ENCODE measurements at places on chromosomes 1 and 21.

DNA sequence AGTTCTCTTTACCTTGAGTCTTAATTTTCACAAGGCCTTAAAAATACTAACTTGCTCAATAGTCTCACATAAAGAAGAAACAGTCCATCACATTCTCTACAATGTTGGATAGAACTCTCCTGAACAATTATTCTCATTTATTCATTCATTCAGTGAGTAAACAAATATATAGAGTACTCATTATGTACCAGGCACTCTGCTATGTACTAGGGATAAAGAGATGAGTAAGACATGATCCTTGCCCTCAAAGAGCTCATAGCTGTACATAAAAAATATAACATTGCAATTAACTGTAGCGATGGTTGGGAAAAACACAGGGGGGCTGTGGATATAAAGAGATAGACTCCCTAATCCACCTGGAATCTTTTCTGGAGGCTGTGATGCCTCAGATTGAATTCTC lies 586.9 kb upstream of the BEND5 start:
- no peak for DNase-seq

DNA sequence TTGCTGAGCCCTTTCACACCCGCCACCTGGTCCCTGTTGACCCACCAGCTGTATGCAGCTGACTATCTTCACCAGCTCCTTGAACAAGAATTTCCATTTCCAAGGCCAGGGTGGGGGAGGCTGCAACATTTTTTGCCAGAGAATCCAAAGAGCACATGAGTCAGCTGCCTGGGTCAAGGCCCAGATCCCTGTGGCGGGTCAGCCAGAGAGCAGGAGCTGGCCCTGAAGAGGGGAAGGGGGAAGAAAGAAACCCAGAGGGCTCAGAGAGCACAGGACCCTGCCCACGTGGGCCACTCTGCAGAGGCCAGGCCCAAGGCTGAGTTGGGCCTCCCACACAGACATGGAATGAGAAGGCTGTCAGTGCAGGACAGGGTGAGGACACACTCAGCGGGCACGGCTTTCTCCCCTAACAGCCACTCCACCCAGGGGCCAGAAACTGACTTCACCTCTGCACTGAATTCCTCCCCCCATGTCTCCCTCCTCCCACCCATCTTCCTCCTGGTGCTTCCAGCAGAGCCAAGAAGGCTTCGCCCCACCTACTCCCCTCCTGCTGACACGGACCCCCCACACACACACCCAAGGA lies 28.9 kb downstream of the S100A6 start:
- DNase-seq = no peak

- no peak for DNase-seq
These were observed 115.3 kb downstream of the HLCS start for GRCh38 chr21:36851121-36851520.

DNA sequence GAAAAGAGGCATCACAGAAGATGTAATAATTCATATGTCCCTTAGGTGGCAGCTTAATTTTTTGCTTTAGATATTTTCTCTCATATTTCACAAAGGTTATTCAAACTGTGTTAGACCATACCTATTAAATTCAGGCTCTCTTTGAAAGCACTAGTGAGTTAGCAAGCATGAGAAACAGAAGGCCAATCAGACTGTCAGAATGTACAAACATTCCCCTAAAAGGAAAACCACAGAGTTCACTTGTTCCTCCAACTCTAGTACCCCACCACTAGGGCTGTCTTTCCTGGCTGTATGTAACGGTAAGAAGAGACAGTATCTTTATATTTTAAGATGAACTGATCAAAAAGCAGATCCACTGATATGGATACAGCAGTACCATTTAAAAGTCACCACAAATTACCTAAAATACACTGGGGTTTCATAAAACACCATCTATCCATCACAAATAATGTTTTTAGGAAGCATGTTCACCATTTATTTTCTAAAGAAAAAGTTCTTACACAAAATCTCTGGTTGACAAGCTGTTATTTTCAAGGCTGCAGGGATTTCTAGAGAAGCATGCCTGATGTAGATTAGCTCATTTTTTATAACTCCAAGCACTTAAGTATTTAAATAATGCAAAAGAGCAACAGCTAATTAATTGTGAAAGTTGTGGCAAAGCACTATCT lies 1.8 kb downstream of the ARPC5 start:
- DNase-seq = peak; percentile 83

GRCh38 chr1:58746757-58747156 lies 37.1 kb downstream of the JUN start:
- DNase-seq = no peak

DNA sequence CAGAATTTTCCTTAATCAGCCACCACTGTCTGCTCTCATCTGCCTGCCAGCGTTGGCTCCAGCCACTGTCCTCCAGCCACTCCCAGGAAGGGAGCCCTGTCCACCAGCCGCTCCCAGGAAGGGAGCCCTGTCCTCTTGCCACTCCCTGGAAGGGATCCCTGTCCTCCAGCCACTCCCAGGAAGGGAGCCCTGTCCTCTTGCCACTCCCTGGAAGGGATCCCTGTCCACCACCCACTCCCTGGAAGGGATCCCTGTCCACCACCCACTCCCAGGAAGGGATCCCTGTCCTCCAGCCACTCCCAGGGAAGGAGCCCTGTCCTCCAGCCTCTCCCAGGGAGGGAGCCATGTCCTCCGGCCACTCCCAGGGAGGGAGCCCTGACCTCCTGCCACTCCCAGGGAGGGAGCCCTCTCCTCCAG lies 726.5 kb downstream of the PTPRU start:
- no peak for DNase-seq

DNA sequence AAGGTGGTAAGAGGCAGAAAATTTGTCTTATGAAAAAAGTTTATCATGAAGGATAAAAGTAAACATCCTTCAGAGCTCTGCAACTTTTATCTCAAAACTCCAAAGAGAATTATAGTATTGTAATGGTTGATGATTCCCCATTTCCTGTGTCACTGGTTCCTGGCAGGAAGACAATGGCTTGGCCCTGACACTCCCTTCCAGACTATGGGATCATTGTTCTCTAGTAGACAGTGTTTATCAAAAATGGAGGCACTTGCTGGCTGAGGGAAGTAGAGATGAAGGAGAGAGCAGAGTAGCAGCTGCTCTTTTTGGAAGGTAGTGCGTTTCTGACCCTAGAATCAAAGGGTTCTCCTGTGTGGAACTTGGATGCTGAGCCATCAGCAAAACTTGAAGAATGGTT lies 145.9 kb upstream of the ATP1B1 start:
- DNase-seq = no peak

DNA sequence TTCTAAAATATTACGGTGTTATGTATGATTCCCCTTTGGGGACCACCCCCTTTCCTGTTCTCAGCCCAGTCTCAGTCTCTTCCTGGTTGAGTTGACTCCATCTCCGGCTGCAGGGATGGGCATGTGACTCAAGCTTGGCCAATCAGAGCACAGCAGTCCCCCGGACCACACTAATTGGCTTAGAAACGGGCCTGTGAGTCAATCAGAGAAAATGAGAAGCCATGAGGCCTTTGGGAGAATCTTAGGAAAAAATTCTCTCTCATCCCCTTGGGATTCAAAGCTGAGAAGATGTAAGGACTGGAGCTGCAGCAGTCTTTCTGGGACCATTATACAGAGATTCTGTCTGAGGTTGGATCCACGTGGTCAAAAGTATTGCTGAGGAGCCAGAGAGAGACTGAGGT lies 10.7 kb upstream of the FHAD1 start:
- DNase-seq = no peak

Data from AG04449 (cell line).